ENCODE measurements at places on chromosomes 4 and X.
A peak's percentile ranks its signal among the peaks of the same experiment; 100 is the strongest.

DNA sequence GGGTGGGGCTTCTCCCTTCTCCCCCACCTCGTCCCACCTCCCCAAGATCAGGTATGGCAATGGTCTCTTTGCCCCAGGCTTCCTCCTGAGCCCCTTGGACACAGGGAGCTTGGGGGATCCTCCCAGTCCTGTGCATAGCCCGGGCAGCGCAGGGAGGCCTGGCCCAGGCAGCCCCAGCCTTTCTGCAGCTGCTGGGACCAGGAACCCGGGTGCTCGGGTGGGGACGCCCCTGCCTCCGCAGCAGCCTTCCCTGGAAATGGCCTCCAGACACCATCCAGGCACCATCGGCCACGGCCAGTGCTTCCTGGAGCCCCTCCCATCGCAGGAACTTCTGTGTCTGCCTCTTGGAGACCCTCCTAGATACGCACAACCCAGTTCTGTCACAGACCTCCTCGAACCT is 5.9 kb upstream of the MXD4 start:
- DNase-seq = no peak

DNA sequence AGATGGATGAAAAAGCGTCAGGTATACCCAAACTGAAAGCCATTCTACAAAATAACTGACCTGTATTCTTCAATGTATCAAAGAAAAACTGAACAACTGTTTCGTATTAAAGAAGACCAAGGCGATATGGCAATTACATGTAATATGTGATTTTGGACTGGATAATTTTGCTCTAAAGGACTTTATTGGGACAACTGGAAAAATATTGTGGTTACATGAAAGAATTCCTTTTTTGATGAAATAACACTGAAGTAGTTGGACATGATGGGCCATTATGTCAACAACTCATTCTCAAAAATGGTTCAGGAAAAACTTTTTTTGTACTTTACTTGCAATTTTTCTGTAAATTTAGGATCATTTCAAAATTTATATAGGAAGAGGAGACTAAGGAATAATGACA is 12.1 kb upstream of the ANTXR2 start:
- no peak for DNase-seq

DNA sequence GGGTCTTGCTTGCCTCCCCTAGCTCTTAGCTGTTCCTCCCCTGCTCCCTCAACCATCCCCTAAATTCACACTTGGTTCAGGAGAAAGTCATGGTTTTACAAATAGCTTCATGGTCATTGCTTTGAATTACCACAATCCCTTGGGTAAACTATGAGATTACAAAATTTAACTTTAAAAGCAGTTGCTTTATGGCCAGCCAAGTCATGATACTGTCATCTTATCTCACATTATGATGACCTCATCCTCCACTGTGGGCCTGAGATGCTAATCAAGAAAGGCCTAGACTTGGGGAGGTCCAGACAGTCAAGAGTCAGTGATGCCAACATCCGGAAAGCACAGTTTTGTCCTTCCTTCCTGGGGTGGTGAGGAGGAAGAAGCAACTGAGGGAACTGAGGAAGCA is 10.5 kb upstream of the FGF16 start:
- DNase-seq = peak; percentile 9

- DNase-seq = peak; percentile 93
Measured at GRCh38 chr4:80201252-80202151, 4.2 kb downstream of the PRDM8 start.

DNA sequence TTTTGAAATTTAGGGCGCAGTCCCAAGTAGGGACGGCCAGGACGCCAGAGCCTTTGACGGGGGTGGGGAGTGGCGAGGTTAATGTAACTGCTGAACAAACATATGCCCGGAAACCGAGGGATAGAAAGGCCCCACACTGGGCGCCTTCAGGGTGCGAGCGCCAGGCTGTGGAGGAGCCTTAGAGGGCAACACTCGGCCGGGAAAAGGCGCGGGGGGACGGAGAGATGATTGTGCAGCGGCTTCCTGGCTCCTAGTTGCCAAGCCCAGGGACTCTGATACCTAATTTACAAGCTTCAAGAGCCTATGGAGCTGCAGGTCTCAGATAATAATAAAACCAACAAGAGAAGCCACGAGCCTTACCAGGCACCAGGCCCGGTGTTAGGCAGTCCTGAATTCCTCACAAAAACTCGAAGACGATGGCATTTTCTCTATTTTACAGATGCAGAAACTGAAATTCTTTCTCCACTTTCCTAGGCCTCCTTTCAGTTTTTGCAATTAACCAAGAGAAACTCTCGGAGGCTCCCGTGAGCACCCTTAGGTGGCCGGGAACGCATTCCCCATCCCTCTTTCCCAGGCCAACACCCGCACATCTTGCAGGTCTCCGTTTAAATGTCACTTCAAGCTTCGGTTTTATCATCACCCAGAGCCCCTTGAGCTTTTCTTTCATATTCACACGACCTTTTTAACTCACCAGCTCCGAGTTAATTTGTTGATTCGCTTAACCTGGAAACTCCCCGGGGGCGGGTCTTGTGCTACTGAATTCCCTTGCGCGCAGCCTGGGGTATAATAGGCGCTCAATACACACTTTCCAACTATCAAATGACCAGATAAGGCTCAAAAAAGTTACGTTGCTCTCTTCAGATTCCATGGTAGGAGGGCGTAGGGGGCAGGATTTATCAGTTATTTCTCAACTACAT is 6.4 kb upstream of the GSX2 start:
- no peak for DNase-seq

DNA sequence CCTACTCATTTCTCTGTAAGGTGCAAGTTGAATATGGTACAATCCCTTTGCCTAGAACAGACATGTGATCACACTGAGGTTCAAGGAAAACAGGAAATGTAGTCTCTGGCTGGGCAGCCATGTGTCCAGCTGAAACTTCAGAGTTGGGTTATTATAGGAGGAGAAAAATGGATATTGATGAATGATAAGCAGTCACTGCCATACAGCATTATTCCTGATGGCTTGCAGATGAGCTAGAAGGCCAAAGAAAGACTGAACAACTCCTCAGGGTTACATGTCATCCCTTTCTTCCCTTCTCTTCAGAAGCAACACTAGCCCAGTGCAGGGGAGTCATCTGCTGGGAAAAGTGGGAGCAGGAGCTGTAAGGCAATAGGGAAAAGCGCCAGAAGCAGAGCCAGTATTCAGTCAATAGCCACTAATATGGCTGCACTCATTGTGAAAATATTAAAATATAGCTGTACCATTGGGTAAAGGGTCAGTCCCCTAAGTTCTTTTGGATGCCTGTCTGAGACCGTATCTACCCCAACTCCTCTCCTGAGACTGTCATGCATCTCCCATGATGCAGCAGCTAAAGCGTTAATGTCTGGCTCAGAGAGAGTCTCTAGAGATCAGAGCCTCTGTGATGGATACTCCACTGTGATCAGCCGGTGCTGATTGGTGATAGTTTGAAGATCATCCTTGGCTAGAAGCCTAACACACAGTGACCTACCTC is 20.5 kb downstream of the PHOX2B start:
- DNase-seq = no peak

- DNase-seq = no peak
Measured at GRCh38 chr4:6229095-6229494, 28.7 kb upstream of the JAKMIP1 start.

DNA sequence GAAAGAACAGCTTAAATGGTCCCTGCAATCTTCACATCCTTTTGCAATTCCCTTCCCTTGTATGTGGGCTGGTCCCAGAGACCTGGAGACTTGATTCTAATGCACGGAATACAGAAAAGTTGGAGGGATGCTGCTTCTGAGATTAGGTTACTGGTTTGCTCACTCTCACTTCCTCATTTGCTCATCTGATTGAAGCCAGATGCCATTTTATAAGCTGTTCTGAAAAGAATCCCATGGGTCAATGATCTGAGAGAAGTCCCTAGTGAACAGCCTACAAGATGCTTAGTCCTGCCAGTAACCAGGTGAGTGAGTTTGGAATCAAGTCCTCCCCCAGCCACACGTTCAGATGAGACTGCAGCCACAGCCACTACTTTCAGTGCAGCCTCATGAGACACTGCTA is 35.9 kb downstream of the MAGEA1 start:
- no peak for DNase-seq

GRCh38 chr4:165631208-165631894 is 241.7 kb upstream of the TLL1 start:
- DNase-seq = no peak

DNA sequence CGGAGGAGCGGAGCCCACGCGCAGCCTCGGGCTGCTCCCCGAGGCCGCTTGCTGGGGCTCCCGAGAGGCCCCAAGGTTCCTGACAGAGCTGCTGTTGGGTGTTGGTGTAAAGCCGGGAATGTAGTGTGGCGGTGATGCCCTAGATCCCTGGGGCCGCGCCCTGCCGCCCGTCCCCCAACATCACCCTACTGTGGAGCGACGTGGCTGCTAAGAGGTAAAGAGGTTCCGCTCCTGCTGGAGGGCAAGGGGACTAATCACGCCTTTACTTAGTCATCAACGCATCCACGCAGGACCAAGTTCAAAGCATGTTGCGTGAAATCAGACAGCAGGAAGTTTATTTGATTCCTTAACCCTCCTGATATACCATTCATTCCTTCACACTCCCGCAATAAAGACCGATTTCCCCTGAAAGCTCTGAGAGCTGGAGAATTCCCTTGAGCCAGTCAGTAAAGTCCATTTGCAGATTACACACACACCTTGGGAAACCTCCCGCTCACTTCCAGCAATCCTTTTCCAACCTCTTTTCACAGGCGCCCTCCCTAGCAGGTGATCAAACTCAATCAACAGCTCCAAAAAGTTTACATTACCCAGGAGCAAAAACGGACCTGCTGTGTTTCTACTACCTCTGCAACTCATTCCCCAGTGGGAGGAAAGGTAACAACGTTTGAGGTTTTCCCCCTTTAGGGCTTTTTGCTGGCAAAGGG is 579 bp upstream of the GABRA2 start:
- no peak for DNase-seq

DNA sequence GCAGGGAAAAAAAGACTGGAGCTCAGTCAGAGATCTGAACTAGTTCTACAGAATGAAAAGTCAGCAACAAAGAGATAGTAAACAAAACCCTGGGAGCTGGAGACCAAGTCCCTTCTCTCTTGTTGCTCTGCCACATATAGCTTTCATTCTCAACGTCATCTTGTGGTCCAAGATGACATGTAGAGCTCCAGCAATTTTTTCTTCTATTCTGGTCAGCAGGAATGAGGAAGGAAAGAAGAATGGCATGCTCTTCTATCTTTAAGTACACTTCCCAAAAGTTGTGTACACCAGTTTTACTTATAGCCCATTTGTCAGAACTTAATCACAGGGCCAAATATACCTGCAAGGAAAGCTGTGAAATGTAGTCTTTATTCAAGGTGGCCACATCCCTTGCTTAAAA is 45.6 kb downstream of the RAP2C start:
- no peak for DNase-seq

DNA sequence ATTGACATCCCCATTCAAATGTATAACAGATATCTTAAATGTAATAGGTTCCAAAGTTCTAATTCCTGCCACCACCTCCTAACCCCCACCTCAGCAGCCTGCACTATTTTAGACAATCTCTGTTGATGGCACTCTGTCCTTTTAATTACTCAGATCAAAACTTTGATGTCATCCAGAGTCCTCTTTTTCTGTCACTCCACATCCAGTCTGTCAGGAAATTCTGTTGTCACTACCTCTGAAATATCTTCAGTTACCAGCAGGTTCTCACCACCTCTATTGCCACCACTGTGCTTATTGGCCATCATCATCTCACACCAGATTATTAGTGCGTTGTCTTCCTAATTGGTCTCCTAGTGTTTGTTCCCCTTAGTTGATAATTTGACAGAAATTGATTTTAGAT is 76.2 kb downstream of the PTPN13 start:
- no peak for DNase-seq

DNA sequence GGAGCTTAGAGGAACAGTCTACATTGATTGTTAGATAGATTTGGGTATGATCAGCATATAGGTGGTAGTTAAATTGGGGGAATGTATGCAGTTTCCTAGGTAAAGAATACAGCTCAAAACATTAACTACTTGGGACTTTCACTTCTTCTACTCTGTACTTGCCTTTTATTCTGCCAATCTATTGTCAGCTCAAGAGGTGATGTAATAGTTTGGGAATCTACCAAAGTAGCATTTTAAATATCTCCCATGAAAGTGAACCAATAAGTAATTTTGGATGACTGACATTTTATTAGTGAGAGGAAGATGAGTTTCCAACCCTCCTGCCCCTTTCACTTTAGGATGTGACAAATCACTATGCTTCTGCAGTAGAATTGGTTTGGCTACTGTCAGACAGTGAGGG is 43.4 kb downstream of the NUDT6 start:
- DNase-seq = no peak

GRCh38 chr4:12360391-12360790 is 931.7 kb upstream of the HS3ST1 start:
- no peak for DNase-seq
